ENCODE measurements at places on chromosomes 7 and 10. TPM values are rescaled to one million over a fixed set of nuclear protein-coding genes. Genes with fewer than 3 reads are reported as not detected.

DNA sequence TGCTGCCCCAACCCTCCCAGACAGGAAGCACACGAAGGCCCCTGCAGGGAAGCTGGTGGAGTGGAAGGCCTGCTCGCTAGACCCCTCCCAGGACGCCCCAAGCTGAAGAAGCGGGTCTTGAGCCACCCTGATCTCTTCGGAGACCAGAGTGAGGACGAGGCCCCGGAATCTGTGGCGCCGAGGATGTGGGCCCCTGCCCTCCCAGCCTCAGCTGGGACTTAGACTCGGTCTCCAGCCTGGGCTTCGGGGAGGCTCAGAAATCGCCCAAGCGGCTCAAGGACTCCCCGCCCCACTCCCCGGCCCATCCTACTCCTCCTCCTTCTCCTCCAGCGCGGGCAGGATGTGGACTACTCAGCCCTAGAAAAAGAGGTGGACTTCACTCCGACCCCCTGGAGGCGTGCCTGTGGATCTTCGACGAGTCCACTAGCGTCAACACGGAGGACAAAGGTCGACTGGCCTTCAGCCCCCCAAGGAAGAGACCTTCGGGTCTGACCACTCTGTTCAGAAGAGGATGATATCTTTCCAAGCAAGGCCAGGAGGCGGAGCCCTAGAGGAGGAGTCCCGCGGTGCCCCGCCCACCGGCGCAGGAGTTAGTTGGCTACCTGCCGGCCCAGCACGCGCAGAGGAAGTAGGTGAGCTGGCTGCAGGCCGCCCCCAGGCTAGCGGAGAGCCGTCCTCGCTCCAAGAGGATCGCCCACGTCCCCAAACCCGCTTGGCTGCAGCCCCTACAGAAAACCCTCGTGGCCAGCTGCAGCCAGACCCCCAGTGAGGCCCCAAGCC is 21.9 kb upstream of the LANCL2 start:
- no peak overlapping the region for H3K4me3 ChIP-seq
- no peak overlapping the region for H3K27ac ChIP-seq
- H3K27me3 ChIP-seq = no peaks in the 10 kb centered on the region
- no peak for DNase-seq

- H3K27ac ChIP-seq = no peak overlapping the region
- H3K36me3 ChIP-seq = peaks cover 33% of the 10 kb centered on the region
- no peaks in the 10 kb centered on the region for H3K27me3 ChIP-seq
- no peak overlapping the region for H3K4me3 ChIP-seq
- DNase-seq = no peak
Measured at GRCh38 chr10:95653895-95654294, 2.6 kb downstream of the ALDH18A1 start.

GRCh38 chr7:20264623-20265022 is 47.4 kb upstream of the MACC1 start:
- H3K4me3 ChIP-seq = no peak overlapping the region
- no peak for DNase-seq
- H3K36me3 ChIP-seq = no peaks in the 10 kb centered on the region
- peaks cover 2% of the 10 kb centered on the region for H3K4me1 ChIP-seq
- no peak overlapping the region for H3K27ac ChIP-seq
- H3K27me3 ChIP-seq = no peaks in the 10 kb centered on the region

- H3K27me3 ChIP-seq = no peaks in the 10 kb centered on the region
- H3K4me1 ChIP-seq = no peaks in the 10 kb centered on the region
- DNase-seq = peak; percentile 77
Measured at GRCh38 chr10:34814223-34814912, 728 bp downstream of the PARD3 start.

DNA sequence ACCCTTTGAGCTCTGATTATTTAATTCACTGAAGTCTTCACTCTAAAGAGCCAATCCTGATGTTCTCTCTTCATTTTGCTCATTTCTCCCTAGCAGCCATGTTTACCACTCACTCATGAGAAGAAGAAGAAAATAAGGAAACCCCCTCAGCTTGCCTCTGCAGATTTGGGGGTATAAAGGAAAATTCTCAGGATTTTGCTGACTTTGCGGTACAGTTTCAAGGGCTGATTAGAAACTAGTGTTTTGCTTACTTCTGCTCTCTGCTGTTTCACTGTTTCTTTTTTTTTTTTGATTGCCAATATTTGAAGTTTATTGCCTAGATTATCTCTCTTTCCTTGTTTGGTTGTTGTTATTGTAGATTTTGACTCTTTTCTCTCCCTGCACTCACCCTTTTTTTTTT is 23.4 kb downstream of the PCBD1 start:
- peaks cover 8% of the 10 kb centered on the region for H3K36me3 ChIP-seq
- DNase-seq = no peak
- H3K27me3 ChIP-seq = no peaks in the 10 kb centered on the region
- H3K4me3 ChIP-seq = no peak overlapping the region
- no peak overlapping the region for H3K27ac ChIP-seq

- peaks cover 90% of the 10 kb centered on the region for H3K4me1 ChIP-seq
- no peaks in the 10 kb centered on the region for H3K27me3 ChIP-seq
- no peaks in the 10 kb centered on the region for H3K36me3 ChIP-seq
- no peak overlapping the region for H3K4me3 ChIP-seq
Measured at GRCh38 chr10:14669576-14669975, 105.1 kb downstream of the FAM107B start.

DNA sequence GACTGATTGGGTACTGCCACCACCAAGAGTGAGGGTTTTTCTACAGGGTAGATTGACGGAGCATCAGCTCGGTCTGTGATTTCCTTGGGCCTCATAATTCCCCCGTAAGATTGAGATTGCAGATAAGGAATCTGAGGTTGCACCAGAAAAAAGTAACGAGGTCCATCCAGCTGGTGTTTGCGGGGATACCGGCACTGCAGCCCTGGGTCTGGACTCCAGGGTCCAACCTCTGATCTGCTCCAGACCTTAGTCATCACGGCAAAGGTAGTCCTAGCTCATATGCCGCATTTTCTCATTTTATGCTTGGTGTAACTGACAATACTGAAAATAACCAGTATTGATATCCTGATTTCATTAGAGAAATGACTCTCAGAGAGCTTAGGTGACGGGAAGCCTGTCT is 3.9 kb downstream of the CARD11 start:
- no peak for DNase-seq
- no peaks in the 10 kb centered on the region for H3K36me3 ChIP-seq
- peaks cover 4% of the 10 kb centered on the region for H3K27me3 ChIP-seq

- H3K36me3 ChIP-seq = peaks cover 20% of the 10 kb centered on the region
- no peak for DNase-seq
- H3K27me3 ChIP-seq = no peaks in the 10 kb centered on the region
- H3K27ac ChIP-seq = no peak overlapping the region
Measured at GRCh38 chr10:77827366-77827765, 99.2 kb downstream of the DLG5 start.

DNA sequence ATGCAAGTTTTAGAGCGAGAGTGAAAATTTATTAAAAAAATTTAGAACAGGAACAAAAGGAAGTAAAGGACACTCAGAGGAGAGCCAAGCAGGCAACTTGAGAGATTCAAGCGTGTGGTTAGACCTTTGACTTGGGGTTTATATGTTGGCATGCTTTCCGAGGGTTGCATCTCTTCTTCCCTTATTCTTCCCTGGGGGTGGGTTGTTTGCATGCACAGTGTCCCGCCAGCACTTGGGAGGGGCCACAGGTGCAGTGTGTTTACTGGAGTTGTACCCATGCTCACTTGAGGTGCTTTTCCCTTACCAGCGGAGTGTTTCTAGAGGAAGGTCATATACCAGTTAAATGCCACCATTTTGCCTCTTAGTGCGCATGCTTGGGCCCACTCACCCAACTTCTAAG is 96.3 kb downstream of the CHN2 start:
- H3K4me3 ChIP-seq = no peak overlapping the region
- no peak for DNase-seq
- H3K4me1 ChIP-seq = no peaks in the 10 kb centered on the region
- no peak overlapping the region for H3K27ac ChIP-seq
- no peaks in the 10 kb centered on the region for H3K27me3 ChIP-seq

DNA sequence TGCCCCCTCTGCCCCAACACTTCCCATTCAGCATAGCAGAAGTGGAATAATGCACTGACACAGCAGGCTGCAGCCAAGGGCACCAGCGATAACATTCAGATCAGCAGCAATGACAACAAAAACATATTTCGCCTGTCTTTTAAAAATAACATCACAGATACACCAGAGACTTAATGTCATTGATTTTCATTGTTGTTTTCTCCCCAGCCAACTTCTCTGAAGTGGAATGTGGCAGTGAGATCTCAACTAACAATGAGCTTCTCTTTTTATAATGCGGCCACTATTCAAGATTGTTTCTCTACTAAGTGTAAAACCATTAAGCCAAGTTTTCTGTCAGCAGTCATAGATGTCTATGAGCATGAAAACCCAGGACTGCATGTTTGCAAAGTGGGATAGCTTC is 158.2 kb upstream of the TMEM229A start:
- no peak for DNase-seq
- H3K27me3 ChIP-seq = no peaks in the 10 kb centered on the region
- no peaks in the 10 kb centered on the region for H3K4me1 ChIP-seq
- H3K27ac ChIP-seq = no peak overlapping the region

GRCh38 chr7:134362587-134363483 is 46.1 kb upstream of the SLC35B4 start:
- H3K27me3 ChIP-seq = no peaks in the 10 kb centered on the region

DNA sequence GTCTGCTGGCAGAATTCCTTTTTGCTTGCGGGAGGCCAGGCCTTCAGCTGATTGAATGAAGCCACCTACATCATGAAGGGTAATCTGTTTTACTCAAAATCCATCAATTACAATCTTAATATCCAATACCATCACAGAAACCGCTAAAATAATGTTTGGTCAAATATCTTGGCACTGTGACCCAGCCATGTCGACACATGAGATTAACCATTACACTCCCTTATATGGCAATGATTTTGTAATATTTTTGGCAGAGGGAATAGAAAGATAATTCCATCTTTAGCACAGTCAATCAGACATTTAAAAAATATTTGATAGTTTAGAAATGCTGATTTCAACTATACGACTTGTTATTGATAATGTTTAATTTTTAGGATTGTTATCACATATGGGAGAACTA is 36.5 kb upstream of the SLC39A12 start:
- no peaks in the 10 kb centered on the region for H3K27me3 ChIP-seq
- no peak overlapping the region for H3K4me3 ChIP-seq
- no peaks in the 10 kb centered on the region for H3K36me3 ChIP-seq
- H3K27ac ChIP-seq = peak overlapping the region; percentile 40

GRCh38 chr10:112217386-112218035 is 33.9 kb upstream of the GPAM start:
- H3K27ac ChIP-seq = no peak overlapping the region
- no peak for DNase-seq
- no peak overlapping the region for H3K4me3 ChIP-seq
- H3K36me3 ChIP-seq = no peaks in the 10 kb centered on the region
- no peaks in the 10 kb centered on the region for H3K4me1 ChIP-seq

DNA sequence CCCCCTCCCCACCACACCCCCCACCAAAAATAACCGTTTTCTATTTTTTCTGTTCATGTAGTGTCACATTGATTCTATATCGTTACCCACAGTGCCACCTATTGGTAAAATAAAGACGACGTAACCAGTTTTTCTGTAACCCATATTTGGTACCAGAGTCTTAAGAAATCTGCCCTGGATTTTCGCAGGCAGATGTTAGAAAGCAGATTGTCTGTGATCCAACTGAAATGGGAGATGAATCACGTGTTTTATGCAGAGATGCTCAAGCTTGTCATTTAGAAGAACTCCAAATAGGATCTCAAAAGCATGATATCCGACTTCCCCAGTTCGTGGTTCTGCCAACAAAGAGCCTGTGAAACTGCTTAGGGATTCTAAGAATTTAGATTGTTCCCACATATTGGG is 261.1 kb upstream of the CSTF2T start:
- no peaks in the 10 kb centered on the region for H3K36me3 ChIP-seq
- H3K4me3 ChIP-seq = no peak overlapping the region
- no peak overlapping the region for H3K27ac ChIP-seq
- DNase-seq = no peak
- H3K4me1 ChIP-seq = peaks cover 2% of the 10 kb centered on the region

DNA sequence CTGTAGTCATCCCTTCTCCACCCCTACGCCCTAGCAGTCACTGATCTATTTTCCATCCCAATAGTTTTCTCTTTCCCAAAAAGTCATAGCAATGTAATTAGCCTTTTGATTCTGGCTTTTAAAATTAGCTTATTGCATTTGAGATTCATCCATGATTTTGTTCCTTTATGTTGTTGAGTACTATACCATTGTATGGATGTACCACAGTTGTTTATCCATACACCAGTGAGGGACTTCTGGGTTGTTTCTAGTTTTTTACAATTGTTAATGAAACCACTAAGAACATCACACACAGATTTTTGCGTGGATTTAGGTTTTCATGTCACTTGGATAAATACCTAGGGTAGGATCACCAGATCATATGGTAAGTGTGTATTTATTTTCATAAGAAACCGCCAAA is 16.1 kb downstream of the FHIP2A start:
- no peak overlapping the region for H3K27ac ChIP-seq
- no peak for DNase-seq
- no peaks in the 10 kb centered on the region for H3K4me1 ChIP-seq

DNA sequence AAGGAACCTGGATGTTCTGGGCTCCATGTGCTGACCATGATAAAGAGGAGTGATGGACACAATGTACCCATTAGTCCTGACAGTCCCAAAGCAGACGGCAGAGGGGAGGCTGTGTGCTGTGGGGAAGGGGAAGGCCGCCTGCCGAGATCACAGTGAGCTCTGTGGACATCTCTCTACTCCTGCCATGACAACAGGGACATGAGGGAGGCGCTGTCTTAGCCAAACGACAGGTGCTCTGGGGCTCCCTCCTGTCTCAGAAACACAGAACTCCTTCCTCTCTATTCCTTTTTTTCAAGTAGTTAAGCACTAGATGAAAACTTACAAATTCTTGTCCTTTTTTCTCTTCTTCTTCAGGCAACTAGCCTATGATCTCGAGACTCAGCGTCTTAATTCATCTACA is 113.1 kb downstream of the RNF32 start:
- no peak for DNase-seq
- H3K4me1 ChIP-seq = no peaks in the 10 kb centered on the region
- no peaks in the 10 kb centered on the region for H3K27me3 ChIP-seq
- no peaks in the 10 kb centered on the region for H3K36me3 ChIP-seq
- H3K27ac ChIP-seq = no peak overlapping the region

GRCh38 chr7:28236560-28236959 is 56.0 kb upstream of the JAZF1 start:
- H3K36me3 ChIP-seq = no peaks in the 10 kb centered on the region
- DNase-seq = no peak
- H3K27me3 ChIP-seq = no peaks in the 10 kb centered on the region

GRCh38 chr10:64033711-64034110 is 512.5 kb downstream of the REEP3 start:
- no peak overlapping the region for H3K27ac ChIP-seq
- no peak overlapping the region for H3K4me3 ChIP-seq
- H3K27me3 ChIP-seq = no peaks in the 10 kb centered on the region
- H3K36me3 ChIP-seq = no peaks in the 10 kb centered on the region

GRCh38 chr7:1078985-1079384 is 8.9 kb upstream of the GPER1 start:
- no peaks in the 10 kb centered on the region for H3K27me3 ChIP-seq
- no peak overlapping the region for H3K4me3 ChIP-seq
- no peak for DNase-seq
- H3K4me1 ChIP-seq = peaks cover 11% of the 10 kb centered on the region
- H3K27ac ChIP-seq = no peak overlapping the region
- H3K36me3 ChIP-seq = no peaks in the 10 kb centered on the region

The NOLC1 gene
- 40.0 TPM for total RNA-seq

The TRPV5 gene
- total RNA-seq = not detected

The DKK1 gene
- total RNA-seq = 2.0 TPM

The SPDYE5 gene
- total RNA-seq = not detected

The CNNM1 gene
- 2.2 TPM for total RNA-seq

The CYP3A4 gene
- total RNA-seq = not detected

The NACAD gene
- 4.4 TPM for total RNA-seq

The DNAJC9 gene
- total RNA-seq = 10.2 TPM
